Endodermal cell (in vitro differentiated cells): ENCODE measurements at places on chromosomes 12 and 14. TPM values are rescaled to one million over a fixed set of nuclear protein-coding genes. Genes with fewer than 3 reads are reported as not detected.

Gene AKAP6
- 5.0 to 6.1 TPM (median 5.1 TPM) in 3 replicates for total RNA-seq

- no peaks in the 10 kb centered on the region for H3K27me3 ChIP-seq
- DNase-seq: no peak
- H3K36me3 ChIP-seq: no peaks in the 10 kb centered on the region
- H3K4me1 ChIP-seq: peaks cover 5% of the 10 kb centered on the region
- H3K27ac ChIP-seq: no peak overlapping the region
Observed at GRCh38 chr12:51188359-51189051, 15.6 kb upstream of the TFCP2 start.

DNA sequence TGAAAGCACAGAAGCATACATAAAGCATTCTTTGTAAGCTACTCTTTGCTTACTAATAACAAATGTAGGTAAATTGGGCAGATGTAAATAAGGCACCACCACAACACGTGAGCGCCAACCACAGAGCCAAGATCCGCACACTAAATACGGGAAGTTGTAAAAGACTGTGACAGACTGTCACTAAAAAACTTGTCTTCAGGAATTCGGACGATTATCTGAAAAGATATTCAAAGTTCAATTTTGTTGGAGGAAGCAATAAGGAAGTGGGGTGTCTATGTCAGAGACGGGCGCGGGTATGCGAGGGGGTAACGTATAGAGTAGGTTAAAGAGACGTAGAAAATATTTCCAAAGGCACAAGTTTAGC is 1.5 kb upstream of the HSP90B1 start:
- peaks cover 27% of the 10 kb centered on the region for H3K36me3 ChIP-seq
- peak overlapping the region; percentile 86 for H3K4me3 ChIP-seq
- H3K27ac ChIP-seq: no peak overlapping the region
- peaks cover 3% of the 10 kb centered on the region for H3K4me1 ChIP-seq
- H3K27me3 ChIP-seq: no peaks in the 10 kb centered on the region

GRCh38 chr14:104805941-104806624 is 5.2 kb downstream of the ZBTB42 start:
- H3K4me1 ChIP-seq: peaks cover 4% of the 10 kb centered on the region
- DNase-seq: no peak
- H3K27ac ChIP-seq: no peak overlapping the region
- no peaks in the 10 kb centered on the region for H3K36me3 ChIP-seq
- no peak overlapping the region for H3K4me3 ChIP-seq
- H3K27me3 ChIP-seq: peaks cover 21% of the 10 kb centered on the region

- peaks cover 5% of the 10 kb centered on the region for H3K4me1 ChIP-seq
- H3K27ac ChIP-seq: no peak overlapping the region
- H3K36me3 ChIP-seq: no peaks in the 10 kb centered on the region
- no peak overlapping the region for H3K4me3 ChIP-seq
- H3K27me3 ChIP-seq: no peaks in the 10 kb centered on the region
- DNase-seq: no peak
Observed at GRCh38 chr14:103112400-103113243, 10.6 kb upstream of the TNFAIP2 start.

DNA sequence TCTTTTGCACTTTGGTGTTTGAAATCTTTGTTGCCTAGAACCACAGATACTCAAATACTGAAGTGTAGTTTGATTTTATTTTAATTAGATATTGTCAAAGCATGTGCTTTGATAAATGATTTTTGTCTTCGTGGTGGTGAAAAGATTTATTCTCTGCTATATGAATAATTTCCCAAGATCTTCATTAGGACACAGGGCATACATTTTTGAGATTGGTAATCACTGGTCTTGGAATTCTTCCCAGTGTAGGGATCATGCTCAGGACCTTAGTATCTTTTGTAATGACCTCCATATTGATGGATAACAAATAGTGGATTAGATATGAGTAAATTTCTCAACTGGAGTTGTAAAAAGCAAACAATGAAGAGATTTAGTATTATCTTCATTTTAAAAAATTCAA is 28.2 kb downstream of the TBK1 start:
- no peak overlapping the region for H3K4me3 ChIP-seq
- no peak overlapping the region for H3K27ac ChIP-seq
- no peaks in the 10 kb centered on the region for H3K4me1 ChIP-seq

Gene CIROP
- 1.4 and 1.6 TPM in 2 replicates for total RNA-seq

Gene CPNE6
- not detected in 2 replicates for total RNA-seq

Gene SMCO2
- total RNA-seq: 0.31 to 0.48 TPM in 2 of 3 replicates, not detected in the other

GRCh38 chr12:7869137-7869536 is 3.6 kb downstream of the SLC2A14 start:
- H3K27ac ChIP-seq: no peak overlapping the region
- peaks cover 5% of the 10 kb centered on the region for H3K4me1 ChIP-seq
- no peak overlapping the region for H3K4me3 ChIP-seq
- no peaks in the 10 kb centered on the region for H3K27me3 ChIP-seq
- no peaks in the 10 kb centered on the region for H3K36me3 ChIP-seq
- no peak for DNase-seq

Gene HCAR3
- not detected in 2 replicates for total RNA-seq

DNA sequence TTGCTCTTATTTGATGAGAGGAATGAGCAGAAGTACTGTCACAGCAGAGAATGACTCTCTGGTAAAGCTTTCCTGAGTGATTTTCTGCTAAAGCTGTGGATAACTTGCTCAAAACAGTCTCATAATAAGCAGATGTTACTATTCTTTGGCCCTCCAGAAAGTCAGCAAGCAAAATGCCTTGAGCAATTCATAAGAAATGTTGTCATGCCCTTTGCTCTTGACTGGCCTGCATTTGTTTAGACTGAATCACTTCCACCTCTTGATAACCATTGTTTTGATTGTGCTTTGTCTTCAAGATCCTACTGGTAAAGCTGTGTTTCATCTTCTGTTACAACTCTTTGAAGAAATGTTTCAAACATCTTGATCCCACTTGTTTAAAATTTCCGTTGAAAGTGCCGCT is 457.9 kb upstream of the FOXG1 start:
- peak overlapping the region; percentile 12 for H3K27ac ChIP-seq
- H3K27me3 ChIP-seq: no peaks in the 10 kb centered on the region
- H3K4me3 ChIP-seq: no peak overlapping the region

GRCh38 chr14:67377916-67378315 is 17.8 kb downstream of the EIF2S1 start:
- DNase-seq: no peak
- H3K27me3 ChIP-seq: no peaks in the 10 kb centered on the region
- no peak overlapping the region for H3K27ac ChIP-seq
- no peaks in the 10 kb centered on the region for H3K4me1 ChIP-seq

Gene HSP90AA1
- 455 to 696 TPM (median 654 TPM) in 3 replicates for total RNA-seq

DNA sequence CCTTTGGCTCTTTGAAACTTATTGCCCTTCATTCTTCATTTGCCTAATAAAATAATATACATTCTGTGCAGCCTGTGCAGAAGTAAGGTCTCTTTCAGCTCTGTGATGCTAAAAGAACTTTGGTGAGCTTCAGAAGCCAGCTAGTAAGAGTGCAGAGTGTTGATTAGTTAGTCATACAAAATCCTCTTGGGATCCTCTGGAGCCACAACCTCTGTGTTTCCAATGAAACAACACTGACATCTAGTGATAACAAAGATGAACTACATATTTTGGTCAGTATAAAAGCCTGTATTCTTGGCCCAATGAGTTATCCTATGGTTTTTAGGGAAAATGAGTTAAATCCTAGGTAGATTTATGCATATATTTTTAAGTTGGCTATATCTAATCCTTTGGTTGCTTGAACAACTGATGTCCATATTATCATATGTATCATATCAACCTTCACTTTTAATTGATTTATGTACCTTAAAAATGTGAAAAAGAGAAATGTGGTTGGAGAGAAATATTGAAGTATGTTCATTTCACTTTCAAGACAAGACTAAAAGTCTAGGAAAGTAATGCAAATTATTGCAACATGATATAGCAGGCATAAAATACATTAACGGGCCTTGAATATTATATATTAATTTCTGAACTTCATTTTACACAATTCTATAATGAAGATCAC is 158.4 kb downstream of the KLHL28 start:
- H3K27me3 ChIP-seq: no peaks in the 10 kb centered on the region
- no peaks in the 10 kb centered on the region for H3K4me1 ChIP-seq
- H3K4me3 ChIP-seq: no peak overlapping the region
- H3K36me3 ChIP-seq: no peaks in the 10 kb centered on the region
- DNase-seq: no peak

- no peaks in the 10 kb centered on the region for H3K27me3 ChIP-seq
- H3K4me3 ChIP-seq: no peak overlapping the region
- H3K36me3 ChIP-seq: peaks cover 60% of the 10 kb centered on the region
Observed at GRCh38 chr12:98786653-98787052, 141.6 kb downstream of the APAF1 start.

DNA sequence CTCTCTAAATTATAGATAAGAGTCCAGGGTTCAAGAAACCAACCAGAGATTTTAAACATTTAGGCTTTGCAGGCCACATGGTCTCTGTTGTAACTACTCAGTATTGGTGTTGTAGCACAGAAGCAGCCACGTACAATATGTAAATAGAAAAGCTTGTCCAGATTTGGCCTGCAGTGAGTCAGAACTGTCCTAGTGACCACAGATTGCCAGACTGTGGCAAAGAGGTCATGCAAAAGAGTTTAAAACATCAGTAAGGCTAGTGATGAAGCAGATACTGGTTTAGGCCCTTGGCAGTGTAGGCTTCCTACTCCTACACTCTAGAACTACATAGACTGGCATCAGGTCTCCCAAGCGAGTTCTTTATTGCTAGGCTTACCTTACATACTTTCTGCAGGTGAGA is 117.6 kb upstream of the GARIN6 start:
- no peaks in the 10 kb centered on the region for H3K4me1 ChIP-seq
- H3K36me3 ChIP-seq: no peaks in the 10 kb centered on the region
- no peaks in the 10 kb centered on the region for H3K27me3 ChIP-seq
- no peak overlapping the region for H3K27ac ChIP-seq
- H3K4me3 ChIP-seq: no peak overlapping the region

Gene GPD1
- 0.45 and 1.1 TPM in 2 replicates for total RNA-seq

DNA sequence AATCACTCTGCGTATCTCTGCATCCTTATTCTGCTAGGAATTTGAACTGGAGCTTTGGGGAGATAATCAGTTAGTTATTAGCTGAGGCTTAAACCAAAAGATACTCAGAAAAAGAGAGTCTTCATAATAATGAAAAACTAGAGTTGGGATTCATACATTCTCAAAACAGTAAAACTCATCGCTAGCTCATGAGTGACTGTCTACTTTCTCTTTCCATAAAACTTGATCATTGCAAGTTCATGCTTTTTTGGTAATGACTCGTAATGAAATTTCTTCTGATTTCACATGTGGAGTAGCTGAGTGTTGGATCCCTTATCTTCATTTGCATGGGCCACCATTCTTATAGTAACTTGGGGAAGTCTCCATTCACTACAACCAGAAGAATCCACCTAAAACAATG is 397.7 kb downstream of the PDZRN4 start:
- H3K4me3 ChIP-seq: no peak overlapping the region
- no peaks in the 10 kb centered on the region for H3K4me1 ChIP-seq
- no peaks in the 10 kb centered on the region for H3K27me3 ChIP-seq
- no peak for DNase-seq
- no peak overlapping the region for H3K27ac ChIP-seq
- no peaks in the 10 kb centered on the region for H3K36me3 ChIP-seq

GRCh38 chr14:36428350-36428749 is 91.7 kb downstream of the NKX2-1 start:
- no peaks in the 10 kb centered on the region for H3K4me1 ChIP-seq
- no peak overlapping the region for H3K27ac ChIP-seq
- H3K27me3 ChIP-seq: no peaks in the 10 kb centered on the region
- H3K4me3 ChIP-seq: no peak overlapping the region

- no peak overlapping the region for H3K27ac ChIP-seq
- no peak for DNase-seq
- H3K4me3 ChIP-seq: no peak overlapping the region
- H3K36me3 ChIP-seq: peaks cover 35% of the 10 kb centered on the region
- peaks cover 4% of the 10 kb centered on the region for H3K4me1 ChIP-seq
Observed at GRCh38 chr12:106436164-106436563, 78.6 kb downstream of the POLR3B start.

Gene TMTC1
- 31.6 to 46.2 TPM (median 32.5 TPM) in 3 replicates for total RNA-seq

DNA sequence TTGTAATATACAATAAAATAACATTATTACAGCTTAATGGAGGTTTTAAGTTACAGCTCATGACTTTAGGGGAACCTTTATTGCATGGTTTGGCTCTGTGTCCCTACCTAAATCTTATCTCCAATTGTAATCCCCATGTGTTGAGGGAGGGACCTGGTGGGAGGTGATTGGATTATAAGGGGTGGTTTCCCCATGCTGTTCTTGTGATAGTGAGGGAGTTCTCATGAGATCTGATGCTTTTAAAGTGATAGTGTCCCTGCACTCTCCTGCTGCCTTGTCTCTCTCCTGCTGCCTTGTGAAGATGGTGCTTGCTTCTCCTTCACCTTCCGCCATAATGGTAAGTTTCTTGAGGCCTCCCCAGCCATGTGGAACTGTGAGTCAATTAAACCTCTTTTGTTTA is 132.1 kb upstream of the SYT1 start:
- no peaks in the 10 kb centered on the region for H3K36me3 ChIP-seq
- H3K4me3 ChIP-seq: peak overlapping the region; percentile 16
- H3K27me3 ChIP-seq: no peaks in the 10 kb centered on the region
- no peaks in the 10 kb centered on the region for H3K4me1 ChIP-seq
- DNase-seq: peak; percentile 56
- H3K27ac ChIP-seq: no peak overlapping the region

DNA sequence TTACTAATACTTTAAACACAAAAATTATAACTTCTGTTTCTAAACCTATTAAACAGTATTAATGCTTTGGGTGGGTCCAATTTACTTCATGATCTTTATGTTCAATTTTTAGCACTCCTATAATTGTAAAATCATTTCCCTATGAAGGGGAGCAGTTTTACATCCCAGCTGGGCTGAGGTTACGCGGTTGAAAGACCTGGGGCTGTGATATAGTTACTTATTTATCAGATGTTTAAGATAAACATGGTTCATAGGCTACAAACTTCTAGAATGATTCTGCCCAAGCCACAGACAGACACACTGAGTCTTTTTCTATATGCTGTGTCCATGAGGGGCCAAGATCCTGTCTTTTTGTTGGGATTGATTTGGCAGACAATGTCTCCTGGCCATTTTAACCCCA is 44.4 kb downstream of the DYRK2 start:
- H3K4me3 ChIP-seq: no peak overlapping the region
- no peak overlapping the region for H3K27ac ChIP-seq
- DNase-seq: no peak
- no peaks in the 10 kb centered on the region for H3K36me3 ChIP-seq
- no peaks in the 10 kb centered on the region for H3K27me3 ChIP-seq
- H3K4me1 ChIP-seq: peaks cover 2% of the 10 kb centered on the region

Gene CCDC184
- total RNA-seq: not detected in 2 replicates

GRCh38 chr14:65449647-65450046 is 37.1 kb downstream of the FUT8 start:
- H3K27ac ChIP-seq: no peak overlapping the region
- H3K36me3 ChIP-seq: peaks cover 5% of the 10 kb centered on the region
- DNase-seq: no peak
- H3K4me3 ChIP-seq: no peak overlapping the region

GRCh38 chr14:56268039-56268438 is 149.8 kb downstream of the PELI2 start:
- no peak for DNase-seq
- H3K27ac ChIP-seq: no peak overlapping the region
- H3K36me3 ChIP-seq: no peaks in the 10 kb centered on the region
- H3K4me1 ChIP-seq: peaks cover 2% of the 10 kb centered on the region
